ENCODE measurements at places on chromosomes 7 and 10.

DNA sequence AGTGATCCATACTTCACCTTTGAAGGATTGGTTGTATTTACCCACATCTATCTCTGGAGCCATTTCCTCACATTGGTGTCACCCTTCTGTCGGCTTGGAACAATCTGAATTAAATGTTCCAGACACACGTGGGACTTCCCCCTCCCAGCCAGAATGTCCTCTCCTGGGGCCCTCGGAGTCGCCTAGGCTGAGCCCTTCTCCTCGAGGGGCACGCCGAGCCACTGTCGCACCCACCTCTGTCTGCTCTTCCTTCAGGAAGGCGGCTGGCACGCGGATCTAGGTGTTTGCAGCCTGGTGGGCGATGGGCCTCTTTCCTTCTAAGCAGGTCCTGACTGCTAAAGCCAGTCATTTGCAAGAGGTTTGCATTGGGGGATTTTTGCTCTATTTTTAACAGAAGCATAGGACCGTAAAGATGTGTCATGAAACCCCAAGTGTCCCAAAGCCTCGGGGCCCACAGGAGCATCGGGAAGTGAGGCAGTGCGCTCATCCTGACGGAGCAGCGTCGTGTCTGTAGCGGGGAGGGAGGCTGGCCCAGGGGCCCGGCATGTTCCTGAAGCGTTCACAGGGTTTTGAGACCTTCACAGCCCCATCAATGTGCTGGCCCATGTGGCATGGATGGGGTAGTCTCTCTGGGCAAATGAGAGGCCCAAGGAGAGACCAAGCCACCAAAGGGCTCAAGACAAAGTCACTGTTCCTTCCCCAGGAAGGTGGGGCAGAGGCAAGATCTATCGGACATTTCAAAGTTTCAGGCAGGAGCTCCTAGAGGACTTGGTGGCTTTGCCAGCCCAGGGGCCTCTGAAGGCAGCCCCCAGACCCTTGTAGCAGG is 86.7 kb downstream of the RGS10 start:
- no peak for DNase-seq

DNA sequence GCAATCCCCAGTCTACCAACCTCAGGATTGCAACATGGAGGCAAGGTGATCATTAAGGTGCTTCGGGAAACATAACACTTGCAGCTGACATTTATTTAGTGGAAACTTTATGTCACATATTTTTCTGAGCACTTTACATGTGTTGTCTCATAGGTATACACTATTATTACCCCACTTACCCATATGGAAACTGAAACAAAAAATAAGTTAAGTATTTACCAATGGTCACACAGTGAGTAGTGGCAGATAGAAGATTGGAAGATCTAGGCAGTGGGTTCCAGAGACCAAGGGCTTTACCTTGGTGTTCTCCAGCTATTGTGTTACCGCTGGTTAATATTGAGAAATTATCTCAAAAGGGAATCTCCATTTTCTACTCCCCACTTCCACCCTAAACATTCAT is 1279.1 kb upstream of the SORCS1 start:
- DNase-seq = no peak

- no peak for DNase-seq
These were observed 23.0 kb upstream of the TFAM start for GRCh38 chr10:58362027-58362789.

DNA sequence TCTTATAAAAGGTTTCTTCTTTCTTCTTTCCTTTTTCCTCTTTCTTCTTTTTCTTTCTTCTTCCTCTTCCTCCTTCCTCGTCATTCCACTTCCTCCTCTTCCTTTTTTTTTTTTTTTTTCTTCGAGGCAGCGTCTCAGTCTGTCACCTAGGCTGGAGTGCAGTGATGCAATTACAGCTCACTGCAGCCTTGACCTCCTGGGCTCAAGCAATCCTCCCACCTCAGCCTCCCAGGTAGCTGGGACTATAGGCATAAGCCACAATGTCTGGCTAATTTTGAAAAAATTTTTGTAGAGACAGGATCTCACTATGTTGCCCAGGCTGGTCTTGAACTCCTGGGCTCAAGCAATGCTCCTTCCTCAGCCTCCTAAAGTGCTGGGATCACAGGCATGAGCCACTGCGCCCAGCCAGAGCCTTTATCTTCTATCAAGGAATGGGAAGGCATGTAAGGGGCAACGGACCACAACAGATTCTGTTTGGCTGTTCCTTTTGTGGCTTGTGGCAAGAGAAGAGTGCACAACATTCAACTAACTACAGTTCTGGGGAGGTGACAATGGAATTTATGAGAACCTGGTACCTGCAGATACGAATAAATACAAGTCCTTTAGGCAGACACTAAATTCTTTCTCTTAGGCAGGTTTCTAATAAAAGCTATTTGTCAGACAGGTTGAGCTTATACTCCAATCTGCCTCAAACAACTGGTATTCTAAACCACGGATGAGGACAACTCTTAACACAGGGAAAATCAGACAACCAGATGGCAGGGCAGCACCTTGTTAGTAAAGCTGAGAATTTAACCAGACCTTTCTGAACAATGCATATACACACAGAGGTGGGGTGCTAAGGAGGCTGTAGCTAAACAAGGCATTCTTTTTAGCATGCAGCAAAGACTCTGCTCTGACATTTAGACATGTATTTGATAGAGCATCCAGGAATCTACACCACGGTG is 100.3 kb downstream of the DOCK4 start:
- peak; percentile 12 for DNase-seq

DNA sequence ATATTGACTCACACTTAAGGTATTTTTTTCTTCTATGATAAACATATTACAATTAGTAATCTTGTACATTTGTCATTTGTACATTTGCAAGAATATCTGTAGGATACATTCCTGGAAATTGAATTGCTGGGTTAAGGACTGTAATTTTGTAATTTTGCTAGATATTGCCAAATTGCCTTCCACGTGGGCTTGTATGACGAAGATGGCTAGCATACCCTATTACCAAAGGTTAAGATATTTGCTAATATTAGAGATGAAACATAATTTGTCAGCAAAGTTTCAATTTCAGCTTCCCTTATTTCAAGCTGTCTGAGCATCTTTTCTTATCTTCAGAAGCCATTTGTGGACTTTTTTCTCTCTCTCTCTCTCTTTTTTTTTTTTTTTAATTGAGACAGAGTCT is 1.0 kb upstream of the LYZL2 start:
- peak; percentile 85 for DNase-seq

Data from CD14-positive monocyte (primary cell).